ENCODE measurements at places on chromosomes 7 and 10.
A peak's percentile ranks its signal among the peaks of the same experiment; 100 is the strongest.

- peak; percentile 17 for DNase-seq
Measured at GRCh38 chr7:12685550-12685949, 1.9 kb upstream of the ARL4A start.

GRCh38 chr10:10854725-10855124 lies 162.9 kb upstream of the CELF2 start:
- DNase-seq = no peak

GRCh38 chr7:80650030-80650429 lies 11.6 kb downstream of the CD36 start:
- no peak for DNase-seq

DNA sequence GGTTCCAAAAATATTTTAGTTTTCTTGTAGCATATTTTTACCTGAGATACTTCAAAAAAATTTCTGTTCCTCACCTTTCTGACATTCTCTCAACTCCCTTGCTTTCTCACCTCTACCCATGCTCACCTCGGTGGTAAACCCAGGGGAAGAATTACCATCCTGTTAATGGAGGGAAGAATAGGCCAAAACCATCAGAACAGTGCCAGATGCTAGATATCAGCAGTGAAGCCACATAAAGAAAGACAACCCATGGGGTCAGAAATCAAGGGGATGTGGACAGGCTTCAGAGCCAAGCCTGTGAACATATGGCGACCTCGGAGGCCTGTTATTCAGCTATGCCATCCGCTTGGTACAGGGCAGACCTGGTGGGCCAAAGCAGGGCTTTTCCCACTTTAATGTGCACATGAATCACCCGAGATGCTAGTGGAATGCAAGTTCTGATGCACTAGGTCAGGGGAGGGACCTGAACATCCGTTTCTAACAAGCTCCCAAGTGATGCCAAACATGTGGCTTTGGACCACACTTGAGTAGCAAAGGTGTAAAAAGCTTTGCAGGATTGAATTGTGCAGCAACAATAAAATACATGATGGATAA lies 125.5 kb downstream of the NPY start:
- no peak for DNase-seq

DNA sequence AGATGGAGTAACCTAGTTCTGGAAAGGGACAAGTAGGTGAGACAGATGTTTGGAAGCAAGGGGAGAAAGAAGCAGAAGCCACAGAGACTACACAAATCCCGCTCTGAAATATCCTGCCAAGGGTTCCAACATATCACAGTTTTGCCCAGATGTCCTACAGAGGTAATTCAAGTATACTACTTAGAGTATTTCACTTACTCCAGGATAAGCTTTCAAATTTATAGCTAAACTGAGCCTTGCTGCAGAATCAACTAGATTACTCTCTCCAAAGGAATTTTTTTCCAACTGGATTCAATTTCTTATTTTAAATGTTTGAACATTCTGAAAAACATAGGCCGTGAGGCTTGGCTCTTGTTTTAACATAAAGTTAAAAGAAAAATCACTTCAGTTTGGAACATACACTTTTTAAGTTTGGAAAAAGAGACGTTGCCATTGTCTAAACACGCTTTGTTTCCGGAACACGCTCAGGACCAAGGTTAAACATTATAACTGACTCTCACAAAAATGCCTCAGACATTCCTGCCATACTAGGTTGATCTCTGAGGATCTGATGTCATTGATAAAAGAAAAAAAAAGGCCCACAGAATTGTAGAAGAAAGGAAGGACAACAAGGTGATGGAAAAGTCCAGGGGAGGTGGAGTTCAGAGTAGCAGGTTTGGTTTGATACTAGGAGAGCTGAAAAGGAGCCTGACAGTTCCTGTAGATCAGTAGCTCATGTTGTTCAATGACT lies 74.8 kb downstream of the FAM185A start:
- no peak for DNase-seq

- DNase-seq = no peak
Measured at GRCh38 chr7:13743226-13743625, 246.2 kb downstream of the ETV1 start.

DNA sequence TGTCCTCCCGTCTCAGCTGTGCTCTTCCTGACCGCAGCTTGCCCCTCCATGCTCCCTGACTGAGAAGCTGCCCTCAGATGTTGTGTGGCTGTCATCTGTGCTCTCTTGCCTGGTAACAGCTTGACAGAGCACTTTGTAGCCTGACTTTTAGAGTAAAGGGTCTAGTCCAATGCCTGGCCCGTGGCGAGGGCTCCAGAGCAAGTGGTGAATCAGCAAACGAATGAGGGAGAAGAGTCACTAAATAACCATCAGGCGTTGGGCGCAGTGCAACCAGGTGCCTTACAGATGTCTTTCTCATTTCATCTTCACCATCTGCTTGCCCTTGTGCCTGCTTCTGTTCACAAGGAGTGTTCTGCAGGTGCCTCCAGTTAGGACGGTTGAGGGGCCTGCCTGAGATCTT lies 45.6 kb downstream of the MKI67 start:
- no peak for DNase-seq

DNA sequence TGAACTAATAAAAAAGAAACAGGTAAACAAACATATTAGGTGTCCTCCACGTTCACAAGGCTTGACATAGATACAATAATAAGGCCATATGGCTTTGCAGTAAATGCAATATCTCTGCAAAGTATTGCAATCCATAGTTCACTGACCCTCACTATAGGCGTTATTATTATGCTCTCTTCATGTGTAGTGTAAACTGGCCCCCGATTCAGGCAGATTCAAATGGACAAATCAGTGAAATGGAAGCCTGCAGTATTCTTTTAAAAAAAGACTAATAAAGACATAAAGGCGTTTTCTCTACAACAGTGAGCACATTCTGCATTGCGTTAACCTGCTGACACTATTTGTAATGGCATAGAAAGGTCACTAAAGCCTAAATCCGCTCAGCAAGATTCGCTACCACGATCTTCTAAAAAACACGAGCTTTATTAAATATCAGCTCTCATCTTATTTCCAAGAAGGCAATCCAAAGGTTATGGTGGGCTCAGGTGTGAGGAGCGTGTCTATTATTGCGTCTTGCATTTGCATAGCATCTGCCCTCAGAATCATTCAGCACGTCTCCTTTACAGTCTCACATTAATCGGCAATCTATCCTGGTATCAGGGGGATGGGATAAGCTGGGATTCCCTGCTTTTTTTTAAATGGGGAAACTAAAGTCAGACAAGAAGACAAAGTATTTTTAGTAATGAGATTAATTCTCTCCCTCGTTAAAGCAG lies 36.2 kb downstream of the FRMD4A start:
- no peak for DNase-seq

GRCh38 chr7:106143711-106144337 lies 31.7 kb upstream of the SYPL1 start:
- no peak for DNase-seq

GRCh38 chr10:21100190-21100589 lies 203.1 kb upstream of the NEBL start:
- no peak for DNase-seq

DNA sequence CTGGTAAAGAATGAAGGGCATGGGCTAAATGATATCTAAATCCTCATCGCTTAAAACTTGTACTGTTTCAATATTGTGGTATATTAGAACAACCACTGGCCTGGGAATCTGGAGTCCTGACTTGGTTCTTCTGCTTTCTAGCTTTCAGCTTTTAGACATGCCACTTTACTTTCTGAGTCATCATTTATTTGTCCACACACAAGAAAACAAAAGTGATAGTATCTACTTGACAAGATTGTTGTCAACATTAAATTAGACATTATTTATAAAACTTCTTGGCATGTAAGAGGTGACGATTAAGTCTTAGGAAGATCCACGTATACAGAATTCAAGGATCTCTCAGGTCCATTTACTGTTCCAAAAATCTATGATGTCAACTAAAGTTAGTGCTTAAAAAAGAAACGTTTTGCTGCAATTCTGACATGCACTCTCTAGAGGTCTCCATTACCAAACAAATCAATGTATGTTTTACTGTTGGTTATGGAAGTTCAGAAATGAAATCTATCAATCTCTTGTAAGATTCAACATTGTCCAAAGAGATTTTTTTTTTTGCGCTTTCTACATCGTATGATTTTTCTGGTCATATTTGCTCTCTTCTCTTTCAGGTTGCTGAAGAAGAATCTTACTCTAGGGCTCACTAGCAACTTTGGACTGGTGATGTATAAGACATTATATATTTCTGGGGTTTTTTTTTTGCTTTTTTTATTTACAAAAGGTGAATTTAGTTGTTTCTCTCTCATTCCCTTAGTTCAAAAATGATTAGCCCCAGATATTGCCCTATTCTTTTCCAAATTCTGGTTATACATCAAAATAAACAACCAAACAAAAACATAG lies 53.6 kb upstream of the DYNC1I1 start:
- no peak for DNase-seq

All from right kidney (tissue), 9 donors.